ENCODE measurements at places on chromosomes 13 and 19. TPM values are rescaled to one million over a fixed set of nuclear protein-coding genes. Genes with fewer than 3 reads are reported as not detected.

DNA sequence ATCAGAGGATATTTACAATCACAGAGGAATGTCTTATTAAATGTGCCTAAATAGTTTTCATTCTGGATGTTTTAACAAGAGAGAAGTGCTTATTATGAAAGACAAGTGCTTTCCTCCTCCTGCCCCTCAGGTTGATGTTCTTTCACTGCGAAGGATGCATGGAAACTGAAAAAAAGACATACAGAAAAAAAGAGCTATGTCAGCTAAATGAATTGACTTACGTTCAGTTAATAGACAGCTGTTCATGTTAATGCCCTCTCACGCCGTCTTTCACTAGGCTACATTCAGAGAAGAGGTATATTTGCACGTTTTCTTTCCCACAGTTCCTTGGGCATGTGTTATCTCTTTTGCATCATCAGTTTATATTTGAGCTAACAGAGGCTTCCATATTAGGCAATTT is 821.8 kb upstream of the PCDH9 start:
- no peak for DNase-seq

DNA sequence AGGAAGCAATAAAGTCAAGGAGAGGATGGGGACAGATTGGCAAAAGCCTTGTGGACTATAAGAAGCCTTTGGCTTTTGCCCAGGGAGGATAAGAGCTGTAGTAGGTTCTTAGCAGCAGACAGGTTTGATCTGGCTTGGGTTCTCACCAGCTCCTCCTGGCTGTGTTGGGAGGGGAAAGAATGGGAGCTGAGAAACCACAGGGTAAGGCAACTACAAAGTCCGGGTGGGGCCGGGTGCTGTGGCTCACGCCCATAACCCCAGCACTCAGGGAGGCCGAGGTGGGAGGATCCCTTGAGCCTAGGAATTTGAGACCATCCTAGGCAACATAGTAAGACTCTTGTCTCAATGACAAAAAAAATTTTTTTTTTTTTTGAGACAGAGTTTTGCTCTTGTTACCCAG is 20.6 kb downstream of the NECTIN2 start:
- no peak for DNase-seq

DNA sequence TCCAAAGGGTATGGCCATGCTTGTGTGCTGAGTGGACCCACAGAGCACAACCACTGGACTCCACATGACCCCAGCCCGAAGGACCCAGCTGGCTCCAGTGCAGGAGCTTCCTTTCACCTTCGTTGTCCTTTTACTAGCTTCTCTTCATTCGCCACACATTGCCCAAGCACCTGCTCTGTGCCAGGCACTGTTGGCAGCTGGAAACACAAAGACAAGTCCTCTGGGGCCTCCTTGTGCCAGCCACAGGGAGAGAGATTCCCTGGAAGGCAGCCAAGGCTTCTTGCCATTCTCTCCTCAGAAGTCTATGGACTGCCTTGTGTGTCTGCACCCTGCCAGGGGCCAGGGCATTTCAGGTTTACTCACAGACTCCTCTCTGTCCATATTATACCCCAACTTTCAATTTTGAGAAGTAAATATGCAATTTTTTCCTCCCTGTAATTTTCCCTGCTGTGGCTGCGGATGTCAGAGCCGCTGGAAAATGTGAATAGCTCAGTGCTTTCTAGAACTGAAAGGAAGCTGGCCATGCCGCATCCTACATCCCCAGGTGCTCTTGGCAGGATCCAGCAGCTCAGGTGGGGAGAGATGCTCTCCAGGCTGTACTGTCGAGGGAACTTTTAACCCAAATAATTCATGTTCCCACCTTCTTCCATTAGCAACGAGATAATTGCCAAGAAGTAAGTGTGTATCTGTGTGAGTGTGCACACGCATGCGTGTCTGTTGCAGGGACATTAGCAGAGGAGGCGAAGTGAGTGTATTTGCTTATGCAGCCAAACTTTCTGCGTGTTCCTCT is 57.2 kb downstream of the CHST8 start:
- DNase-seq: no peak

- DNase-seq: no peak
Measured at GRCh38 chr13:106499113-106499512, 36.3 kb downstream of the EFNB2 start.

DNA sequence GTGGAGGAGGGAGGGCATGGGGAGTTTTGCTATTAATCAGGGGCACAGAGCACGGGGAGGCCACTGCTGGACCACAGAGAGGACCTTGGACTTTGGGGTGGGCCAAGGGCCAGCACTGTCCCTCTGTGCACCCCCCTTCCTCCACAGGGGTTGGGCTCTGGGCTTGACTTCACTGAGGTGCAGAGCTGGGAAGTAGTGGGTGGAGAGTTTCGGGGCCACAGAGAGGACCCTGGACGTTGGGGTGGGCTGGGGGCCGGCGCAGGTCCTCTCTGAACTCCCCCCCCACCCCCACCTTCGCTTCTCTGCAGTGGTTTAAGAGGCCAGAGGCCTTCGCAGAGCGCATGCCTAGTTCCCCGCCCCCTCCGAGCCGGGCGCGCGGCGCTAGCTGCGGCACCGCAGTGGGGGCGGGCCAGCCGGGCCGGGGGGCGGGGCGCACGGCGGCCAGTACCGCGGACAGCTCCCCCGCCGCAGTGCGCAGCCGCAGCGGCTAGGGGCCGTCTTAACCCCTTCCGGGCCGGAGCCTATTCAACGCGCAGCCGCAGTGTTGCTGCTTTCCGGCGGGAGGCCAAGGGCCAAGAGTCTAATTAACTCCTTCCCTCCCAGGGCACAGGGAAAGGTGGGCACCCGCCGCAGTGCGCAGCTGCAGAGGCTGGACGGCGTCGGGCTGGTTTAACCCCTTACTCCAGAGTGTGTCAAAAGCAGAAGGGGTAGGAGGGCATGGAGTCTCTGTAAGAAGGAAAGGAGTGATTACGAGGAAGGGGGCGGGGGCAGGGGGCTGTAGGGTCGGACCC is 3.7 kb downstream of the KCNC3 start:
- DNase-seq: peak; percentile 74

DNA sequence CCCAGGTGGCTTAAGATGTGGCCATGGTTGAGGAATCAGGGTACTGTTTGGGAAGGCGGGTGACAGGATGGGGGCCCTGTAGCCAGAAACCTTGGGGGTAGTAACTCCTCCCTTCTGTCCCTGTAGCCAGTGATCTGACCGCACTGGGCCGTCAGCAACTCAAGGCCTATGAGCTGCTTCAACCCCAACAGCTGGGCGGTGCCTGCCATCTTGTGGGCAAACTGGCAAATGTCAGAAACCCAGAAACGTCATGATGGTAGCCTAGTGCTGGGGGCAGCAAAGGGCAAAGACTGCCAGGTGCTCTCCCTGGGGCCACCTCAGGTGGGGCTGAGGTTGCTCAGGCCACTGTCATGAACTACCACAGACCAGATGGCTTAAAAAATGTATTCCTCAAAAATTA is 3.5 kb downstream of the COPE start:
- DNase-seq: no peak

- DNase-seq: no peak
Measured at GRCh38 chr19:16419669-16420335, 52.0 kb downstream of the EPS15L1 start.

GRCh38 chr13:112441779-112442310 is 65.7 kb downstream of the SPACA7 start:
- DNase-seq: no peak

DNA sequence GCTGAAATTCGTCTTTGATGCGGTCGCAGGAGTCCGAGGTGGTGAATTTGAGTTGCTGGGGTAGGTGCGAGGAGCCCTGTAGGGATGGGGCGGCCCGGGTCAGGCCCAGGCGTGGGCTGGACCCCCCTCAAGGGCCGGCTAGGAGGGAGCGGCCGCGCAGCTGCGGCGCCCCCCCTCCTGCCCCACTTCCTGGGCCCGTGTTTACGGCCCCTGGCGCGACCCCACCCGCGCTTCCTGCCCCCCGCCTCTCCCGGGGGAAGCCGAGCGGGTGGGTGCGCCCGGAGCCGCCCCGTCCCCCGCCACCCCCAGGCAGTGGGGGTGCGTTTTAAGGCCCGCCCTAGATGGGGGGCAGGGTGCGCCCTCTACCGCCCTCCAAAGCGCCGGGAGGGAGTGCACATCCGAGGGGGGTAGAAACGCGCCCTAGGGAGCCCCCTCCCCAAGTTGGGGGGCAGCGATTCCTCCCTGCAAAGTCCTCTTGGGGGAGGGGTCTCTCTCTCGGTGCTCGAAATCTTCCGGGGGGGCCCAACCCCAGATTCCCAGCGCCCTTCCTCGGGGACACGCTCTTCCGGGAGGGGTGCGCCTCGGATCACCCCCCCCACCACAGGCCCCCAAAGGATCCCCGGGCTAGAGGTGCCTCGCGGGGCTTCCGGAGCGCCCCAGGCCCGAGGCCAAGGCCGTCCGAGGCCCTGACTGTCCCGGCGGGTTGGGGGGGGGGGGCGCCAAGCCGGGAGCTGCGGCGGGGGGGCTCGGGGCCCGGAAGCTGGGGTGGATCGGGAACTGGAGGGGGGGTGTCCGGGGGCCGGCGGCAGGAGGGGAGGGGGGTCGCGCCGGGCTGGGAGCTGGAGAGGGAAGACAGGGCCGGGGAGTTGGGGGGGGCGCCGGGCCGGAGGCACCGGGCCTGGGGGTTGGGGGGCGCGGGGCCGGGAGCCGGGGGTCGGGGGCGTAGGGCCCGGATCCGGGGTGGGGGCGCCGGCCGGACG is 823 bp downstream of the TLE5 start:
- peak; percentile 86 for DNase-seq

- DNase-seq: no peak
Measured at GRCh38 chr19:39497701-39497995, 1.1 kb upstream of the DLL3 start.

GRCh38 chr19:33304371-33304759 is 2.0 kb upstream of the CEBPA start:
- no peak for DNase-seq

DNA sequence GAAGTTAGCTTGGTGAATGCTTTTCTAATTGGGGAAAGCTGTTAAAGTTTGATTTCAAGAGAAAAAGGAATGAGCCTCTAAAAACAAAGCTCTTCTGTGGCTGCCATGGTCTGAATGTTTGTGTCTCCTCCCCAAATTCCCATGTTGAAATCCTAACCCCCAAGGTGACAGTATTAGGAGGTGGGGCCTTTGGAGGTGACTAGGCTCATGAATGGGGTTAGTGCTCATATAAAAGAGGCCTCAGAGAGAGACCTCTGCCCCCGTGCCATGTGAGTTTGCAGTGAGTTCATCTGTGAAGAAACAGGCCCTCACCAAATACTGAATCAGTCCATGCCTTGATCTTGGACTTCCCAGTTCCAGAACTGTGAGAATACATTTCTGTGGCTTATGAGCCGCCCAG is 56.5 kb downstream of the ARHGEF7 start:
- no peak for DNase-seq

DNA sequence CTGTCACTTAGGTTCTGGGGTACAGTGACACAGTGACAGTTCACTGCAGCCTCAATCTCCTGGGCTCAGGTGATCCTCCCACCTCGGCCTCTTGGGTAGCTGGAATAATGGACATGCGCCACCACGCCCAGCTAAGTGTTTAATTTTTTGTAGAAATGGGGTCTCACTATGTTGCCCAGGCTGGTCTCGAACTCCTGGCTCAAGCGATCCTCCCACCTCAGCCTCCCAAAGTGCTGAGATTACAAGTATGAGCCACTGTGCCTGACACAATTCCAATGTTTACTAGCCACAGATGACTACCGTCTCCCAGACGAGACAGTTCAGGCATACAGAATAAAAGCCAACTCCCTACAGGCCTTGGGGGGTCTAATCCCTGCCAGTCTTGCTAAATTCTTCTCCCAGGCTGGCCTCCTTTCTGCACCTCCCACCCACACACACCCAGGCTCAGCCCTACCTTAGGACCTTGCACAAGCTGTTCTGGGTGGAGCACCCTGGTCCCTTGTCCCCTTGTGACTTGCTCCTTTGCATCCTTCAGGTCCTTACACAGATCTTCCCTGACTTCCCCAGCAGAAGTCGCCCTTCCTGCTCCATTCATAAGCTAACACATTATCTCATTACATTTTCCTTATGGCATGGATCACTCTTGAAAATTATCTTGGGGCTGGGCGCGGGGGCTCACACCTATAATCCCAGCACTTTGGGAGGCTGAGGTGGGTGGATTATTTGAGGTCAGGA is 106.4 kb downstream of the INSR start:
- no peak for DNase-seq

- DNase-seq: no peak
Measured at GRCh38 chr19:41745756-41746155, 9.6 kb upstream of the CEACAM6 start.

GRCh38 chr19:10095948-10096614 is 6.4 kb downstream of the ANGPTL6 start:
- peak; percentile 86 for DNase-seq

GRCh38 chr19:31372246-31372781 is 23.1 kb upstream of the TSHZ3 start:
- DNase-seq: no peak

GRCh38 chr13:101452519-101453485 is at the start of gene ITGBL1:
ITGBL1 (plus strand) TSS chr13:101452675; CDS start chr13:101452834, 159 bp downstream.
- DNase-seq: no peak

The ZNF709 gene
- 3.3 TPM for polyA plus RNA-seq

The KLK13 gene
- not detected for polyA plus RNA-seq

The SMIM44 gene
- polyA plus RNA-seq: not detected

The SIGLEC11 gene
- not detected for polyA plus RNA-seq

The RNF17 gene
- polyA plus RNA-seq: 0.45 TPM

The ASPDH gene
- not detected for polyA plus RNA-seq

The WDR87 gene
- not detected for polyA plus RNA-seq
